ENCODE measurements at places on chromosomes 2 and 18.
A peak's percentile ranks its signal among the peaks of the same experiment; 100 is the strongest.

- DNase-seq: no peak
These were observed 30.3 kb downstream of the PAX3 start for GRCh38 chr2:222268311-222268990.

DNA sequence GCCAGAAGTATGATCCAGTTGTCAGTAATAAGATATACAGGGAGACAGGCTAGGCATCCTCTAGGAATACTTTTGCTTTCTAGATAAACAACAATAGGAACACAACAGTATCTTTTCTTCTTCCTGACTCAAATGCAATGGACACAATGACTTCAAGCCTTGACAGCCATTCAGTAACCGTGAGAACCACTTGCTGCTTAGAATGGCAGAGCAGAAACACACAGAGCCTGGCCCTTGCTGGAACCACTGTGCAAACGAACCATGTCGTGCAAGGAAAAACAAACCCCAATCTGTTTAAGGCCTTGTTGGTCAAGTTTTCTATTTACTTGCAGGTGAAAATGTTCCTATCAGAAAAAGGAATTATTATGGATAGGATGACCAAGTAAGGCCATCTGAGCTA lies 18.8 kb downstream of the TRIP12 start:
- DNase-seq: no peak

DNA sequence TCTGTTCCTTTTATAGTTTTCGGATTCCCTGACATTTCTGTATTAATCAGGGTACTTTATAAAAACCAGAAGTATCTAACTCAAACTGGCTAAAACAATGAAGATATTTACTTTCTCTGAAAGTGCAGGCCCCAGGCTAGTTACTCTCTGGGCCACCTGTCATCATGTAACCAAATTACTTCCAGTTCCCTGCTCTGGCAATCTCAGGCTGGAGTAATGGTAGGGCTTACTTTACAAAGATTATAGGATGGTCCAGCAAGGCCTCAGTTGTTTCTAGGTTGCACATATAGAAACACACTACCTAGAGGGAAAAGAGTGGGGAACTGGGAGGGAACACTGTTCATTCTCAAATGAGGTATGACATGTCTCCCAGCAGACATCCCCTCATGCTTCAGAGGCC lies 74.8 kb downstream of the CHST9 start:
- DNase-seq: no peak

DNA sequence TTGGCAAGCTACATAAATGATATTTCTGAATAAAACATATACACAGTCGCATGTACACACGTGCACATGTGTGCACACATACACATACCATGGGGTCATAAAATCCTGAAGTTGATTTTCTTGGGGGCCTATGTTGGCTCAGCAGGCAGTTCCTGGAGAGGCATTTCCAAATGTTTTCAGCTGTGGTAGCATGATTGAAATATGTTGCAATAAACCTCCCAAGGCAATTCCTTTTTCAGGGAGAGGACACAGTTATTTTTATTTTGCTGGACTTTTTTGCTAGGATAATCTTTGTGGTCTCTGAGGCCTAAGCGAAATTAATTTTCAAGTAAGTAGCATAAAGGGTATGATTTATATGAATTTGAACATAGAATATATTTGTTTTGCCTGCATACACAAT lies 126.7 kb upstream of the LTBP1 start:
- DNase-seq: no peak

GRCh38 chr2:238499731-238500580 lies 73.2 kb downstream of the ASB1 start:
- peak; percentile 17 for DNase-seq

- no peak for DNase-seq
These were observed 1089.9 kb upstream of the SLC39A10 start for GRCh38 chr2:194566907-194567660.

- no peak for DNase-seq
These were observed 1.2 kb downstream of the SERPINB5 start for GRCh38 chr18:63477968-63478367.

DNA sequence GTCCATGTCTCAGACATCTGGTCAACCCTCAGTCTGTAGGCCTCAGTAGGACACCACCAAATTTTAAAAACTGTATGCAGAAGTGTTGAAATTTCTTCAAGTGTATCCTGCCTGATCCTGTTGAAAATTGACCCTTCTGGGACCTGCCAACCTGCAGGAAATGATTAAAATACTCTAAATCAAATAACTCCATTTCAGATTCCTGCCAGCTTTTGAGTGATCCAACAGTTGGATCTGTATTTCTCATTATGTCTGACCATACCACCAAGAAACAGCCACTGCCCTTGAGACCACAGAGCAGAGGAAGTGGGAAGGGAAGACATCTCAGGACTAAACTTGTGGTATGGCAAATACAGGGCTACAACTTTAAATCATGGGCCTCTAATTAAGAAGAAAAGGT lies 113.4 kb downstream of the ANTXR1 start:
- DNase-seq: no peak

DNA sequence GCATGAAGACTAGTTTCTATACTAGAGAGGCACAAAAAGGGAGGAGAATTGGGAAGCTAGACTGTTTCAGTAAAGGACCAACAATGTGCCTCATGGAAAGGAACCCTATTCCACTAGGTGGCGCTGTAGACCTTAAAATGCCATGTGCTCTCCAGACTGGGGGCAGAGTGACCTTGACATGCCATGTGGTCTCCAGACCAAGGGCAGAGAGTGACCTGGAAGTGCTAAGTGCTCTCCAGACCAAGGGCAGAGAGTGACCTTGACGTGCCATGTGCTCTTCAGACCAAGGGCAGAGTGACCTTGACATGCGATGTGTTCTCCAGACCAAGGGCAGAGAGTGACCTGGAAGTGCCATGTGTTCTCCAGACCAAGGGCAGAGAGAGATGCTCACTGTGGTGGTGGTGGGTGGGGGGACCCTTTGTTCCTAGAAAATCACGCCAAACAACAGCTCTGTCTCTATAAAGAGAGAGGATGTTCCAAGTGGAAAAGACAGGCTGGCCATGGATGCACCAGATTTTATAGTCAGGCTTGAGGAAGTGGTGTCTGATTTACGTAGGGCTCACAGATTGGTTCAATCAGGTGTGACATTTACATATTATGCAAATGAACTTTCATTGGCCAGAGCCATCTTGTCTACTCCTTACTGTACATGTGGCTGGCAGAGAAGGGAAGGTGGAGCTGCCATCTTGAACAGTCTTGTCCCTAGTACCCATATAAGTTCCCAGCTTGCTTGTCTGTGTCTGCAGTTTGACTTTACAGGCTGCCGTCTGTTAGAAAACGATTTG lies 344.0 kb upstream of the DDX18 start:
- DNase-seq: no peak

DNA sequence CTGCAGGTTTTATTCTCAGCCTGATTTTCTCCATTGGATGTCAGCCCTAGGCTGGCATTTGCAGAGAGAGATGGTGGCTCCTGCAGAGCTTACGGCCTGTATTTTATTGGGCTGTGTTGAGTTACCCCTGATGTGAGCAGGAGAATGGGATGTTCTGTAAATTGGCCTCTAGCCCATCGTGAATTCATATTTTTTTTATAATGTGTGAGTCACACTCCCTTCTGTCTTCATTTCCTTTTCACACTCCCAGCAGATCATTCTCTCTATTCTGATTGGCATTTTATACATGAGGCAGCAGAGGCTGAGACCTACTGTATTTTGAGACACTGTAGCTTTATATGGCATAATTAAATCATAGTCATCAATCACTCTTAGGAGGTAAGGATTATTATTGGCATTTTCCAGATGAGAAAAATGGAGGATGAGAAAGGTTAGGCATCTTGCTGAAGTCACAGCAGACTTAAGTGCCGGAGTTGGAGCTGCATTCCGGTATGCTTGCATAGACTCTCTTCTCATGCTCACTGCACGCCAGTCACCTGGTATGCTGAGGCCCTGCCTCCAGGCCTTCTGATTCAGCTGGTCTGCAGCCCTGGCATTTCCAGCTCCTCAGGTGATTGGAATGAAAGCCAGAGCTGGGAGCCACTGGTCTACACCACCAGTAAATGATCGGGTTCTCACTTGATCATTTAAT lies 142.4 kb downstream of the NEDD4L start:
- no peak for DNase-seq

DNA sequence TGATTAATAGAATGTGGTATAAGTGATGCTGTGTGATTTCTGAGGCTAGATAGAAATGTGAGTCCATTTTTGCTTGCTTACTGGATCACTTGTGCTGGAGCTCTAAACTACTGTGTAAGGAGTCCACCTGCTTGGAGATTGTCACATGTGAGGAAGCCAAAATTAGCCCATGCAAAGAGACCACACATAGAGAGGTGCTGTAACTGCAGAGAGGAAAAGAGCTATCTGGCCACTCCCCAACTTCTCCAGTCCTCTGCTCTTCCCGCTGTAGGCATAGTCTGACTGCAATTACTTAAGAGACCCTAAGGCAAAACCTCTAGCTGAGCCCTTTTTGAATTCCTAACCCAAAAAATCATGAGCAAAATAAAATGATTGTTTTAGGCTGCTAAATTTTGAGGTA lies 120.6 kb upstream of the FBXO11 start:
- no peak for DNase-seq

DNA sequence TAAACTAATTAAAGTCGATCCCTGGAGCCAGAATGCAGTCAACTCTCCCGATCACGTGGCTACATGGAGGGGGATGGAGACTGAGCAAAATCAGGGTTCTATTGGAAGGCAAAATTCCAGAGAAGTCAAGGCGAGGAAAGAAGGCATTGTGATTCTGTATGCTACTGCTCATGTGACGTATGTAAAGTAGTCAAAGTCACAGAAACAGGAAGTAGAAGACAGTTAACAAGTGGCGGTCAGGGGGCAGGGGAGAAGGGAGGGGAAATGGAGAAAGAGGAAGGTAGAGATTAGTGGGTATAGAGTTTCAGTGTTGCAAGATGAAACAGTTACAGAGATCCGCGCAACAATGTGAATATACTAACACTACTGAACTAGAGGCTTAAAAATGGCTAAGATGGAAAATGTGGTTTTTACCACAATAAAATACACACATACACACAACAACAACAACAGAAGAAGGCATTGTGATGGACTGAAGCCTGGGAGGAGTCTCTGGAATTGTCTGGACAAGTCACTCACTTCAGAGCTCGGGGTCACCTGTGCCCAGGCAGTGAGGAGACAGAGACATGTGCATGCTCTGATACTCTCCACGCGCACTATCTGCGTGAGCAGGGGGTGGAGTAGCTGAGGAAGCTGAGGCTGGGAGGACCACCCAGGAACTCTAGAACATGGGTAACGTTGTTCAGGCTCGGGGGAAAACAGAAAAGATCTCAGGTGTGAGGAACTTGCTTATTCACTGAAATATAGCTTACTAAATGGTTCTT lies 89.9 kb upstream of the CDCA7 start:
- DNase-seq: peak; percentile 22

DNA sequence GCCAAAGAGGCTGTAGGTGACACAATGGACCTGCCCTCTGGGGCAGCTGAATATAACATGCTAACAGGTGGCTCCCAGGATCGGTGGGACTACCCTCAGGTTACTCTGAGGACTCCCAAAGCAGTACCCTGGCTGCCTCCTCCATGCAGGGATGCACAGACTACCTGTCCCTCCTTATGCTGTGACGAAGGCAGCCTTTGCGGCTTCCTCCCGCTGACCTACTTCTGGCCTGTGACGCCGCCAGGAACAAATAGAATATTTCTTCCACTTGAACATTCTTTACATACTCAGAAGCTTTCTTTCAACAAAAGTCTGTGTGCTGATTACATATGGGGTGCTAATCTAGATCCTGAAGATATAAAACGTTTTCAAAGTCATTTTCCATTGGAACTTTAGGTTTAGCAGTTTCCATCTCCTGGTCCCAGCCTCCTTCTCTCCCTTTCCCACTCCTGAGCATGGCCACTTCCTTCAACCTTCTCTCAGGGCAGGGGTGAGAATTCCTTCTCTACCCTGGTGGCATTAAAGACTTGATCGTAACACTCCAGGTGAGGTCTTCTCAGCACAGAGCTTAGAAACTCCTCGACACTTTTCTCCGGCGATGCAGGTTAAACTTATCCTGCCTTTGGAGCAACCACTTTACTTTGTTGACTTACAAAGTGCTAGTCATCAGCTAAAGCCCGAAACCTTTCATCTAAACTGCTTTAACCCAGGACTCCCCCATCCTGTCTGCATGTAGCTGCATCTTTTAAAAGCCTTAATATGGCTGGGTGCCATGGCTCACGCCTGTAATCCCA lies 58.9 kb upstream of the STK17B start:
- DNase-seq: peak; percentile 71

GRCh38 chr2:46913471-46914381 lies 1.9 kb downstream of the MCFD2 start:
- DNase-seq: no peak

GRCh38 chr2:30747206-30747605 lies 60.0 kb downstream of the CAPN13 start:
- DNase-seq: no peak

DNA sequence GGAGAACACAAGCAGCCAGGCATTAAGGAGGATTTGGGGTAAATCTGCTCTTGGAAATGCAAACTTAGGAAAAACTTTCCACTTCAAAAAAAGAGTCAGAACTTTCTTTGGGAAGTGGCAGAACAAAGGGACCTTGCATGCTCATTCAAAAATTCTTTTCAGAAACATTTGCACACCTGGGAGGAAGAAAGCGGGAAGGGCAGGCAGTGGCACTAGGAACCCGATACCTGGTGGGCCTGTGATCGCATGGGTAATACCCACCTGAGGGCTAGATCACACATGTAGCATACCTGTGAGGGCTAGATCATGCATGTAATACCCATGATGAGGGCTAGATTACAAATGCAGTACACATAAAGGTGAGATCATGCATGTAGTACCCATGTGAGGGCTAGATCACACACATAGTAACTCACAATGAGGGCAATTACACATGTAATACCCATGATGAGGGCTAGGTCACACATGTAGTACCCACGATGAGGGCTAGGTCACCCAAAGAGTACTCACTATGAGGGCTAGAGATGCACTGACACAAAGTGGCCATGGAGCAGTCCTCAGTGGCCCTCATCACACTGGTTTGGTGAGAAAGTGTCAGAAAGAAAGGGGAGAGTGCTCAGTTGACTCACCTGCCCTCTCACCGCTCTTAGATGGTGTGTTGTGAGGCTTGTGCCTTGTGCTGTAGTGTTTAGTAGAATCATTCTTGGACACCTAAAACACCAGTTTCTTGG lies 212.5 kb downstream of the DLGAP1 start:
- DNase-seq: no peak

DNA sequence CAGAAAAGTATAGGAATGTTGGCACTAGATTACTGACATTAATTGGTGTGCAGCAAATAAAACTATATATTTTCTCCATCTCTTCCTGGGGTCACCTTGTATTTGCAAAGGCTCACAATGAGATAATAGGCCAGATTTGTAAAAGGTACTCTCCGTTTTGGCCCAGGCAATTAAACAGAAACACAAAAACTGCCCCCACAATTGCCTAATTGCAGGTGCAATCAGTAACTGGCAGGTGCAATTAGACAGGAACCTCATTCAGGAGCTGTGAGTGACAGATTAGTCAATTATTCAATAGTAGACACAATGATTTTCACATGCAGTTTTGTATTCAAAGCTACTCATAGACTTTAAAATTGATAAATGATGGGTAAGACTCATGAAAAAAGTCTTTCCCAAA lies 451.4 kb upstream of the ID2 start:
- no peak for DNase-seq

GRCh38 chr2:68749345-68749744 lies 14.7 kb downstream of the ARHGAP25 start:
- no peak for DNase-seq

- no peak for DNase-seq
These were observed 202.8 kb downstream of the DYM start for GRCh38 chr18:49257609-49258008.
